ENCODE measurements at places on chromosomes 4 and X.

GRCh38 chr4:185219551-185220344, 10.3 kb downstream of the SNX25 start:
- no peak for DNase-seq

GRCh38 chr4:89599026-89599425, 237.9 kb downstream of the SNCA start:
- DNase-seq: no peak

DNA sequence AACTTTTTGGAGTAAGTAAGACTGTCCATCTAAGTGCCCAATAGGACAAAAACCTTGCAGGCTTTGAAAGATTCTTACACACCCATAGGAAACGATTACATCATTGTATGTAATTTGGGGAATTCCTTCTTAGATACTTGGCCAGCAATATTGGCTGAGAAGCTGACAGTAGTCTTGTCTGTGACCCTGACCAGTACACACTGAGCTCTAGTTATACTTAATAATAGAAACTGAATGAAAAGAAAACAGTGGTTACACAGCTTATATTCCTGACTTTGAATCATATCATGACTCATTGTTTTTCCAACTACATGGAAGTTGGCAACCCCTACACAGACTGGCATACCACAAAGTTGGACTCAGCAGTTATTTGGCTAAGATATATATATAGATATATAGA, 7.1 kb upstream of the TLR2 start:
- DNase-seq: no peak

- no peak for DNase-seq
Measured at GRCh38 chrX:108439426-108439942, at the start of gene COL4A5. Gene COL4A5, plus strand, starts transcription at chrX:108439838. Its CDS starts 288 bp downstream, at chrX:108440126.

DNA sequence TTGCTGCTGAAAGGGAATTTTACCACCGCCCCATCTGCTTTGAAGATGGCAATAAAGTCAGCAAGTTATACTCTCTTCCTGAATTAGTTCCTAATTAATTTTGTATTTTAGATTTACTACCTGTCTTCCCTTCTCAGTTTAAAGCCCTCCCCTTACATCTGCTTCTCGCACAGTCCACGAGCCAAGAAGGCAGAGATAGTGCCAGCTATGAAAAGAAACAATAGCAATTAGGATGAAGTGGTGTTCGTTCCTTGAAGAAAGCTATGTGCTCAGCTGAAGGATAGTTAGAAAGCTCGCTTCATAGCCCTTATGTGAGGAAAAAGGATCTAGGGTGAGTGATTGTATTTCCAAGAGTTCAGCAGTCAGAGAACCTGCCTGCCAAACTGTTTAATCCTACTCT, 1678.8 kb upstream of the TENM3 start:
- DNase-seq: no peak

DNA sequence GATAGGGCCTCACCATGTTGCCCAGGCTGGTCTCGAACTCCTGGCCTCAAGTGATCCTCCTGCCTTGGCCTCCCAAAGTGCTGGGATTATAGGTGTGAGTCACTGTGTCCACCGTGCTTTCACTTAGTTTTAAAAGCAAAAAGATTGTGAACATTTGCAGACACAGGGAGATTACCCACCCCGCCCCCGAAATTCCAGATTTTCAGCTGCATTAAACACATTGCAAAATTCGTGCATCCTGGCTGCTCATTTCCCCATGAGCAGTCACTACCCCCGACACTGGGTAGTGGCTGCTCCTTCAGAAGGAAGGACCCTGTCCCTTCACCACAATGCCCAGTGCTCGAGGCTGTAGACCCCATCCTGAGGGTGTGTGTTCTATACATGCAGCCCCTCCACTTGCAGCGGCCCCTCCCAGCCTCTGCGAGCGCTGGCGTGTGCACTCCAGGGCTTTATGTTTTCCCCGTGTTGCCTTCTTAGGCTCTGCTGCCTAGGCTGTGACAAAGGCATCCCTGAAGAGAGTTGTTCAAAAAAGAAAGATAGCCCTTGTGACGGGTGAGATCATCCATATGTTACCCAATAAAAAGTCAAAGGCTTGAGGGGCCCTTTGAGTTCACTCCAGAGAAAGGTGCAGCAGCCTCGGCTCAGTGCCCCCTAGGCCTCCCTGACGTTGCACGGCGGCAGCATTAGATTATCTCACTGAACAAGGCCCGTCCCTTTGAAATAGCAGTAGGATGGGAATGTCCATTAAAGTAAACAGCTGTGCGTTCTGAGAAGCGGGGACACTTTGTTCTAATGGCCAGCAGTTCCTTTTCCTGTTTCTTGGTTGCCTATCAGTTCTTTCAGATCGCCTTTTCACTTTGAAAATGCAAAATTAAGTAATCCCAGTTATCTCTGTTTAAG, 71.6 kb downstream of the SHROOM2 start:
- DNase-seq: no peak

- no peak for DNase-seq
Measured at GRCh38 chr4:21276046-21276445, 575.8 kb downstream of the PACRGL start.

- no peak for DNase-seq
Measured at GRCh38 chrX:39416547-39417260, 615.4 kb downstream of the MID1IP1 start.

GRCh38 chr4:183636923-183637322, 22.1 kb downstream of the RWDD4 start:
- DNase-seq: no peak

- DNase-seq: no peak
Measured at GRCh38 chrX:136865270-136866158, 15.0 kb downstream of the RBMX start.

DNA sequence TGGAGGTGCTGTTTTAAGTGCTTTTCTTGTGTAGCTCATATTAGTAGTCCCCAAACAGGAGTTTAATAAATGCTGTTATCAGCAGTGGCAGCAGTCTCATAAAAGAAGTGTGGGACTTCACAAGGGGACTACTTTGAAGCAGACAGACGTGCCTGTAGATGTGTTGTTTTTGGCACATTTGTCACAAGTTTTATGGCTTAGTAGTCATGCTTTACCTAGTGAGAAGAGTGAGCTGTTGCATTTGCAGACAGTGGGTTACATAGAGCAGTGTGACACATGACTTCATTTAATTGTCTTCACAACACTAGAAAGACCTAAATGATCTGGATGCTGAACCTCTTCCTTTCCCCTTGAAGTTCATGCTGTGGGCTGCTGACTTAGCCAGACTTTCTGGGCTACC, 149.5 kb upstream of the MBNL3 start:
- DNase-seq: no peak

- no peak for DNase-seq
Measured at GRCh38 chr4:18020145-18020670, 1.3 kb downstream of the LCORL start.

GRCh38 chr4:97987019-97987648, 156.1 kb downstream of the STPG2 start:
- DNase-seq: no peak

DNA sequence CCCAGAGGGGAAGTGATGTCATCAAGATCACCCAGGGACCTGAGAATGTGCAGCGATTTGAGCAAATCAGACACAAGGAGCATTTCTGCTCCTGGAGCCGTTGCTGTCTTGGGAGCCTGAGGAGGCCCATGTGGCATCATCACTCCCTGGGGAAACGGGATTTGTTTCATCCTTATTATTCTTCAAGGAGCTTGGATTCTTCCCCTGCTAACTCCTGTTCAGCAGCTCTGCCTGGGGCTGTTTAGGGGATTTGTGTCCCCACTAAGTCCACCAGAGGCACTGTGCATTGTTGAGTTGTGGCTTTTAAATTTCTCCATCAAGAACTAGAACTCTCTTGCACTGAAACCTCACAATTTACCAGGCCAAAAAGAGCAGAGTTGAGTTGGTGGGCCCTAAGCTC, 104.2 kb upstream of the MSX1 start:
- DNase-seq: no peak

- no peak for DNase-seq
Measured at GRCh38 chrX:67717571-67717970, 173.8 kb downstream of the AR start.
